ENCODE measurements at places on chromosomes 6 and 20.
A peak's percentile ranks its signal among the peaks of the same experiment; 100 is the strongest.

GRCh38 chr6:147950623-147950987 lies 392.0 kb upstream of the SASH1 start:
- DNase-seq, result no peak

DNA sequence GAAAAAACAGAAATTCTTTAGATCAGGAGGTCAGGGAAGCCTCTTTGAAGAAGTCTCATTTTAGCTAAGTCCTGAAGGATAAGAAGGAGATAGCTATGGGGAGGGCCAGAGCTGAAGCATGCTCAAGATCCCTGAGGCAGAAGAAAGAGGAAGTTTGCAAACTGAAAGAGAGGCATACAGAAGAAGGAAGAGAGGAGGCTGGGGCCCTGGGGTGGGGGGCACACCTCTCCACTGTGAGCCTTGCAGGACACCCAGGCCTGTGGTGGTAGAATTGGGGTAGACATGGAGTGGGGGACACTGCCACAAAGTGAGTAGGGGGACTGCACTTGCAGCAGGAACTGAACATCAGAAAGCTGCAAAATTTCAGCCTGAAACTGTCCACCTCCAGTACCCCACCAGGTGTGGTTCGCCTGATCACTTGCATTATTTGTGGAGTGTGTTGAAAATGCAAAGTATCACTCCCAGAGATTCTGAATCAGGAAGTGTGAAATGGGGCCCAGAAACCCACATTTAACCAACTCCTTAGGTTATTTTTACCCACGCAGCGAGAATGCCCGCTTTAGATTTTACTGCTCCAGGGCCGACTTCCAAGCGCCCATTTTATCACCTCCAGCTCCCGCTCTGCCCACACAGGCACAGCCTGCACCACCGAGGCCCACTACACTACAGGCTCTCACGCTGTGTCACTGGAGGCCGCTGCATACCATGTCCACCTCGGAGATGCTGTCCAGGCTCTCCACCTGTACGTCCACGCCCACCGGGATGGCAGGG lies 44.0 kb downstream of the GABRR2 start:
- DNase-seq, result no peak

DNA sequence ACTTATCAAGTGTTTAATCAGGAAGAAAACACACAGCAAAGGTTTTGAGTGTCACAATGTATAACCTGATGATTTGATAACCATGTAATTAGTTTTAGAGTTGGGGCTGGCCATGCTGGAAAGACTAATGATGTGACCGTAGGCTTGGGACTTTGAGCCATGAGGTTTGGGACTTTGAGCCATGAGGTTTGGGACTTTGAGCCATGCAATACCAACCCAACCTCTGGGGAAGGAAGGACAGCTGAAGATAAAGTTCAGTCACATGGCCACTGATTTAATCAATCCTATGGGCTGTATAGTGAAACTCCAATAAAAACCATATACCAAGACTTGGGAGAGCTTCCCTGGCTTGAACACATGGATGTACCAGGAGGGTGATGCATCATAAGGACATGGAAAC lies 32.8 kb downstream of the SLC35B3 start:
- DNase-seq, result no peak

DNA sequence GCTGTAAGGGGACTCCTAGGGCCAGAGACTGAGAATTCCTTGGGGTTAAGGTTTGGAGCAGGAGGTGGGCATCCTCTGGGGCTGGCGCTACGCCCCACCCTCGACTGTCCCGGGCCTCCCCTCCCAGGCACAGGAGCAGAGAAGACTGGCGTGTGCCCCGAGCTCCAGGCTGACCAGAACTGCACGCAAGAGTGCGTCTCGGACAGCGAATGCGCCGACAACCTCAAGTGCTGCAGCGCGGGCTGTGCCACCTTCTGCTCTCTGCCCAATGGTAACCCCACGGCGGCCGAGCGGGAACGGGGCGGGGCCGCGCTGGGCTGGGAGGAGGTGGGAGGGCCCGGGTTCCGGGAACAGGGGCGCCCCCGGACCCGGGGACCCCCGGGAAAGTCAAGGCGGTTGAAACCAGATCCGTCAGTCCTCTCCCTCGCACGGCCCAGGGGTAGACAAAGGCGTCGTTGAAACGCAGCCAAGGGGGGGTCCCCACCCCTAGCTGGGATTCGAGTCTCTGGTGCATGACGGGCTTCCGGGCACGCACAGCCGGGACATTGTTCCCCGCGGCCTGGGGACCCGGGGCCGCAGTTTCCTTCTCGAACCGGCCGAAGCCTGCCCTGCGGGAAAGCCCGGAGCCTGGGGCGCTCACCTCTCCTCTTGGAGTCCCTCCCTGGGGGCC lies 844 bp downstream of the WFDC2 start:
- peak; percentile 14 for DNase-seq

DNA sequence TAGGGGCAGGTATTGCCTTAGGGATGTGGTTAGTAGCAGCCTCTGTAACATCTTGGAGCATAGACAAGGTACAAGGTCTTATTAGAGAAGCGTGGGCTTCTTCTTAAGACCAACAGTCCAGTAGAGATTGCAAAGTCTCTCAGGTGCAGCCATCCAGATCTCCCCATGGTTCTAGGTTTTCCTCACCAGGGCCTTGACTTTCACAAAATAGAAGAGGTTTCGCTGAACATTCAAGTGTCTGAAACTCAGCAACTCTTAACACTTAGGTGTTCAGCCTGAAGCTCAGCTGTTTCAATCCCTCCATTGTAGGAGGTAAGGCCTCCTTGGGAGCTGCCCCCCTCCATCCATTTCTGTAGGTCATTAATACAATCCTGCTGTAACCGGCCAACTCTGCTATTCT lies 44.4 kb downstream of the GOPC start:
- no peak for DNase-seq

DNA sequence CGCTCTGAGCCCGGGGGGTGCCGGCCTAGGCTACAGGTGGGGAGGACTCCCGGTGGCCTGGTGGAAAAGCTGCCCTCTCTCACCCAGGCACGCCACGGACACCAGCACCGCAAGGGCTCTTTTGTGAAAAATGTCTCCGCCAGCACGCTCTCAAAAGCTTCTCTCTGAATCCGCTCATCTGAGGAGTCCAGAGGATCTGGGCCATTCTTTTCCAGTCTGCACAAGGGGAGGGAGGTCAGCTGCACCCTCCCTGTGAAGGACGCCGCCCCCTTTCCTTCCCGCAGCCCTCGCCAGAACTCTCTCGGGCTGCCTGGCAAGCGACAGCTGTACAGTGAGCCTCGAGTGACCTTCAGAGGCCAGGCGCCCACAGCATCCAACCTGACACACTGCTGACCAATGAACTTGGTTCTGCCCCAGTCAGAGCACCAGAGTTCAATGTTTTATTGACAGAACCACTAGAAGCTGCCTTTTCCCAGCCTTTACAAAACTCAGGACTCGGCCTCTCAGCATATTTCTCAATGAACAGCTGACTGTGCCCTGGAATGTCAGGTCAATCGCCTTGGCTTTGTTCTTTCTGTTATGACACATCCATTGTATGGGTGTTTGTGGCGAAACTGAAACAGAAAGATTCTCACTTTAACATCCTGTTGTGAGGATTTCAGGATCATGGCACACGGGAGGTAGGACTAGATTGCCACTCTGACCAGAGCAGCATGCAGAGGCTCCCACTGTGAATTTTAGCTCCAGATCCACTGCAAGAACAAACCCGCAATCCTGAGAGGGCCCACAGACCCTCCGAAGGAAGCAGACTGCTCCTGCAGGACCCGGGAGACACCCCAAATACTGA lies 26.7 kb downstream of the SERPINB9 start:
- no peak for DNase-seq

GRCh38 chr6:12715437-12715836 lies 1.1 kb upstream of the PHACTR1 start:
- DNase-seq, result no peak

DNA sequence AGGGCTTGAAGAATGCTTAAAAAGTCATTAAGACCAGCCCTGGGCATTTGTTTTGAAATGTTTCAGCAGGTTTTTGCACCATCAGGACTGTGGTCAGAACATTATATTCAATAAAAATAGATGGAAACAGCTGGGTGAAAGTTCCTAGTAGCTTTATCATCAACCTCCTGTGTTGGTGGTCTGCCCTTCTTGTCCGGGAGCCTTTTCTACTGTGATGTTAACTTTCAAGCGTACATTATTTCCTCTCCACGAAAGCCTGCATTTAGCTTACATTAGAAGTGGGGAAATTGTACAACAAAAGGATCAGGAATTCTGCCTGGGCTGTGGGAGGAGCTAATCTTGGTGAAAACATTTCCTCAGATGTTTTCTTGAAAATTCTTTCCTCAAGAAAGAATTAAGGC lies 71.1 kb downstream of the LAMA4 start:
- no peak for DNase-seq

DNA sequence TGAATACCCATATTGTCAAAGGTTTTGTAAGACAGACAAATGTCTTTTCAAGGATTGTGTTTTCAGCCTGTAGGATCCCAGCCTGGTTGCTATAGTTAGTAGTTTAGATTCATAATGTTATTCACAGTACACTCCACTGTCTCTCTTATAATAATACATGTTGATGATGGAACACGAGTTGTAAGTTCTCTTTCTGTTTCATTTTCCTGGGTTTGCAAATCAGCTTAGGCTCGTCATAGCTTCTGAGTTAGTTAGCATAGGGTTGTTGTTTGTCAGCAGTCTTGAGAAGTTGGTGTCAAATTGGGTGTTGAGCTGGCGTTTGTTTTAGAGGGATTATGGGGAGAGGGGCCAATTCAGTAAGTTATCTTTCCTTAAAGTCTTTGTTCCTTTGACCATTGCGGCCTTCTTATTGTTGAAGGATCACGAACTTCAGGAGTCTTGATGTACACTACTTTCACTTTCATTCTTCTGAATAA lies 45.8 kb downstream of the QKI start:
- no peak for DNase-seq

GRCh38 chr6:117469356-117469755 lies 13.1 kb upstream of the DCBLD1 start:
- no peak for DNase-seq

DNA sequence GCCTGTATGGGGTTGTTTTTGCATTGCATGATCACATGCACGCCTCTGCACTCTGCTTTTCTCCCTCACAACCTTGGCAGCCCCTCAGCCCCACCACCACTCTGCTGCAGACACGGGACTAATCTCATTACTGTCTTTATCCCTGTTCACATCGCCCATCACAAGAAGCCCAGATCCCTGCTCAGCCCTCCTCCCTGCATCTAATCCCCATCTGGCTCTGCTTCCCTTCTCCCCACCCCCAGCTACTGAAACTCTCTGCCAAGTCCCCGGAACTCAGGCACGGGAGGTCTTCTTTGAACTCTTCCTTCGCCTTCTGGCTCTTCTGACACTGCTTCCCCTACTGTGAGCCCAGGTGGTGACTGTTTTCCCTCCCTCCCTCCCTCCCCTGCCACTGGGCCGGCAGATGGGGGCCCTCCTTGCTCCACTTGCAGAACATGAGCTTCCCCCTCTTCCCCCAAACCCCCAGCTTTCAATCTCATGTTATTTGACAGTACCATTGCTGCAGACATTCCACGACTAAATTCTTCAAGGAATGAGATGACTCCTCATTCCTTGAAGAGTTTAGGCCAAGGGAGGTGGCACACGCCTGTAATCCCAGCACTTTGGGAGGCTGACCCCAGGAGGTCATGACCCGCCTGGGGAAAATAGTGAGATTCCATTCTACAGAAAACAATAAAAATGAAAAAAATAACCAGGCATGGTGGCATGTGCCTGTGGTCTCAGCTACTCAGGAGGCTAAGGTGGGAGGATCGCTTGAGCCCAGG lies 21.9 kb upstream of the TULP1 start:
- DNase-seq, result no peak

DNA sequence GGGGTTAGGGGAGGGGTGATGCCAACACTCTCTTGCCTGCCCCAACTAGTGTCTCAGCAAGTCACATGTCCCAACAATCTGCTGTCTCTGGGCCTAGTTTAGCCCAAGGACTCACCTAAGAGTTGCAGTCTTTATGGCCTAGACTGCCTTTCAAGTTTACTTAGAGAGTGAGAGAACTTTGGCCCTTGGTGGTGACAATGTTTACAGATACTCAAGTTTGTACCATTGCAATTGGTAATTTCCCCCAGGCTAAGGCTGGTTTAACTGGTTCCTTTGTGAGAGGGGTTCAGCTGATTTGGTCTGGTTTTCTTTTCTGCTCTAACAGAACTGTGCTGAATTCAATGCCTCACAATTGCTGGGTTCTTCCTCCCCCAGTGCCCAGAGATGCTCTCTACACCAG lies 1279.9 kb upstream of the EYS start:
- DNase-seq, result no peak

DNA sequence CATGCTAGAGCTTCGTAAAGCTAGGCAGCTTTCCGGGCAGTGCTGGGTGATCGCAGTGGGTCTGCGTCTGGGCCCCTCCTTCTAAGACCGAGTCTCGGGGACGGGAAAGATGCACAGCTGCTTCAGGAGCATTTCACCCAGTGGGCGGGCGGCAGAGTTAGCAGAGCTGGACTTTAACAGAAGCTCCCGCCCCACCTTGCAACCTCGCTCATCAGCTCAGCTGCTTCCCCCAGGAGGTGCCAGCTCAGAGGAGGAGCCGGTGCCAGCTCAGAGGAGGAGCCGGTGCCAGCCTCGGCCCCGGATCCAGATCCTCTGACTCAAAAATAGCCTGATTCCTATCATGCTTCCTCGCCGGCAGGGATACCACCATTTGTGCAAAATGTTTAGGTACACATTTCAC lies 94.5 kb upstream of the RPS6KA2 start:
- DNase-seq, result no peak

DNA sequence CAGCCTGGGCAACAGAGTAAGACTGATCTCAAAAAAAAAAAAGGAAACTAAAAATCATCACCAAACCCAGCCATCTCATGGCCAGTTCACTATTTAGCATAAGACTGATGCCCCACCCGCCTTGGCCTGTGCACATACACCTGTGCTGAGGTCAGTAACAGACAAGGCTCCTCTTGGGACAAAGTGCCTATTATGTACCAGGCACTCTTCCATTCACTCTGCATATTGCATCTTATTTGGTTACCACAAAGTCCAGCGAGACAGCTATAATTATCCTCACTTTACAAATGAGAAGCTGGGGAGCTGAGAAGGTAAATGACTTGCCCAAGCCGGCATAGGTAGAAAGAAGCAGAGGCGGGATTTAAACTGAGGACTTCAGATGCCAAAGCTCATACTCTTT lies 3.8 kb downstream of the PTPRT start:
- no peak for DNase-seq

DNA sequence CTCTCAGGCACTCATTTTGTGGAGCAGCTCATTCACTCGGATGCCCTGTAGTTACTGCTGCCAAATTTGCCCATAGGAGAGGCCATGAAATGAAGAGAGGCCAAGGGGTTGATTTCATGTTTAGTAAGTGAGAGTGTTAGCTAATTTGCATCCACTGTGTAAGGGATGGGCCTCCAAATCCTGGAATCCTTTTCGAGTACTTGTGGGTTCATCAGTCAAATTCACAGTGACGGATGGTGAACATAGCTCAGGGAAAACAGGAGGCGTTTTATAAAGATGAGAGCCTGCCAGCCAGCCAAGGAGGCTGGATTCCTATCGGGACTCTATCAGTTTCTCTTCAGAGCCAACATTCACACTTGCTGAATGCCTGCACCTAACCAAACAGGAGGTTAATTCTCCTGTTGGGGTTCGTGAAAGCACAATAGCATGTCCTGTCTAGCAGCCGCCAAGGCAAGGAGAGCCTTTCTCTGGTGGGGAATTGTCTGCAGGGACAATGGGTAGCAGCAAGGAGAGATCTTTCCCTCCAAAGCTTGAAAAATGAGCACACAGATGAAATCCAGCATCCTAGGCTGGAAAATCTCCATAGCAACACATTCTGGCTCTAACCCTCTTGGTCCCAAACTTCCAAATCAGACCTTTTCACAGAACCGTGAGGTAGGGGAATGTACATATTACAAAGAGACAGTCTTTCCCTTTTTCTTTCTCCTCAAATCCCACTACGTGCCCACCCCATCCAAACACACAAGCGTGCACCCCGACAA lies 231.4 kb upstream of the ECI2 start:
- DNase-seq, result no peak

All from stimulated activated CD4-positive, alpha-beta T cell treated with anti-CD3 and anti-CD28 coated beads, Interleukin-4, amount 100 ng/mL, for 4 hours (primary cell).